ENCODE measurements at places on chromosomes 3 and 15.
A peak's percentile ranks its signal among the peaks of the same experiment; 100 is the strongest.

GRCh38 chr15:48596841-48597240 lies 48.7 kb downstream of the FBN1 start:
- no peak for DNase-seq

DNA sequence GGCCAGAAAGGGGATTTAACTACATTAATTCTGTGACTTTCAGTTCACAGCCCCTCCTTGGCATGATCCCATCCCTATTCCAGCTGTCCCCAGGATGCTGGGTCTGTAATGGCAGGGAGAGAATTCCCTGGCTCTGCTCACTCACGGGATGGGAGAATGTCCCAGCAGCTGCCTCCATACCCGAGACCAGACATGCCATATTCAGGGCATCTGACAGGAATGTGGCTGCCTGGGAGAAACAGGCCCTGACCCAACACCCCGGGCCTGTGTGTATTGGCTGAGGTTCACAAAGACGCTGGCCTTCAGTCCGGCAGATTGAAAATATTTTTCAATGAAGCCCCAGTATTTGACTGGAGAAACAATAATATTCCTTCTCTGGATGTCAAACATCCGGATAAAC lies 83.6 kb upstream of the SMAD3 start:
- DNase-seq: no peak

DNA sequence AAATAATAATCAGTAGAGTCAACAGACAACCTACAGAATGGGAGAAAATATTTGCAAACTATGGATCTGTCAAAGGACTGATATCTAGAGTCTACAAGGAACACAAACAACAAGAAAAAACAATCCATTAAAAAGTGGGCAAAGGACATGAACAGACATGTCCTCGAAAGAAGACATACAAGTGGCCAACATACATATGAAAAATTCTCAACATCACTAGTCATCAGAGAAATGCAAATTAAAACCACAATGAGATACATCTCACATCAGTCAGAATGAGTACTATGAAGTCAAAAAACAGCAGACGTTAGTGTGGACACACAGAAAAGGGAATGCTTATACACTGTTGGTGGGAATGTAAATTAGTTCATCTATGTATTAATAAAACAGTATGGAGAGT lies 33.7 kb downstream of the SLC2A2 start:
- DNase-seq: no peak

DNA sequence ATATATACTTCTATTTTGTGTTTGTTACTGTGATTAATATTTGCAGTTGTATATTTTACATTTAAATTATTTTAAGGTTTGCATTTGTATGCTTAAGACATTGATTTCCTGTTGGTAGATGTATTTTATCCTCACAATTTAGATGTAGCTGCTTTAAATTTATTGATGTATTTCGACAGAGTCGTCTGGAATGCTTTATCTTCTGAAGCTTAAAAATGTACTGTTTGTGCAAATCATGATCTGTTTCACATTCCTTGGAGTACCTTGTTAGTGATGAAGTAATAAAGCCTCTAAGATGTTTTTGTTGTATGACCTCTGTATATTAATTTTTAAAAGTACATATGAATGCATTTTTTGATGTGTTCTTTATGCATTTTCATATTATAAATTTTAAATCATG lies 1.9 kb downstream of the CHD2 start:
- no peak for DNase-seq

DNA sequence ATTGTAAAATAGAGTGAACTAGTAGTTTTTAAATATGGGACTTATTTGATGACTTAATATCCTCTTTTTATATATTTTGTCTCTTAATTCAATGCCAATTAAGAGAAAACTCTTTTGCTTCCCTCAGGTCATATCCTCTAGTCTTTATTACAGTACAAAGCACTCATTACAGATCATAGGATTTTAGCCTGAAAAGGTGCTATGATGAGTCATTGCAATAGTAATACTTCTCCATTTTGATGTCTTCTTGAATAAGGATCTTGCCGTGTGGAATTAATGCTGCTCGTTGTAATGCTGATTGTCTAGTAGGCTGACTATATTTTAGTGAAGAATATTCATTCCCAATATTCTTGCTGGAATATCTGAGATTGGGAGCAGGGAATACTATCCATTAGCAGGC lies 612.2 kb upstream of the GOLIM4 start:
- no peak for DNase-seq

DNA sequence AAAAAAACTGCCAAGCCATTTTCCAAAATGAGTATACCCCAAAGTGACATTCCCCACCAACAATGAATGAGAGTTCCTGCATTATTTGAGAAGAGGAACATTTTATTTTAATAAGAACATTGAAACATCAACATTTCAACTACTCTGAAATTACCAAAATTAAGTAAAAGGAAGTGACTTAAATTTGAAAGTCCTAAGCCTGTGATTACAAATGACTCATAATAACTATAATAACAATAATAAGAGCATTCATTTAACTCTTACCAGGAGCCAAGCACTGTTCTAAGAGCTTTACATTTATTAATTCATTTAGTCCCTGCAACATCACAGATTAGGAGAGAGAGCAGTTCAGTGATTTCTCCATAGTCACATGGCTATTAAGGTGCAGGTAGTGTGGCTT lies 32.4 kb downstream of the LRRC28 start:
- DNase-seq: no peak

DNA sequence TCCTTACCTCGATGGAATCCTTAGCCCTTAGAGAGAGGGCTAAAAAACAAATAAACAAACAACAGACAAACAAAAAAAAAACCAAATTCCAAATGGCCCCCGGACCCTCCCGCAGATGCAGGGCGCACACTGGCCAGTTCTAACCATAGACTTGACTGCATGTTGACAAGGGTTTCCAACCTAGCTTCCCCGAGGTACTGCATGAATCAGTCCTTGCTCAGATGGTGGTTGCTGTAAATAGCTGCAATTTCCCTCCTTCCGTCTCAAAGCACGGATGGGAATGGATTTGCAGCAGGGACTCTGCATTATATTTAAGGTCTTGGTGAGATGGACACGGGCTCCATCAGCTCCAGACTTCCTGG lies 162.8 kb downstream of the CD47 start:
- DNase-seq: no peak

DNA sequence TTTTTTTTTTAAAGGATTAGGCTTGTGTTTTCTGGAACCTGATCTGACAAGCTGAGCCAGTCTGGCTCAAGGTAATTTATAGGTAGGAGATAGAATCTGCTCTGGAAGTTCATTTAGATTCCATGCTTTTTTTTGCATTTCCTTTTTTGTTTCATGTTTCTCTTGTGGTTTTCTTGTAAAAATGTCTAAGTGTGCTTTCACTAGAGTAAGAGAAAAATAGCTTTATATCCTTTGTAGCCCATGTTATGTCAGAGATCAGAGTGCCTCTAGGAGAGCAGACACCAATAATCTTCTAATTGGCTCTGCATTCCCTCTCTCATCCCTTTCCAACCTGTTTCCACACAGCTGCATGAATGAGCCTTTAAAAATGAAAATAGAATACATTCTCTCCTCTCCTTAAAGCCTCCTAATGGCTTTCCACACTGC lies 389.8 kb upstream of the KCNMB2 start:
- no peak for DNase-seq

- no peak for DNase-seq
These were observed 81.4 kb upstream of the PXYLP1 start for GRCh38 chr3:141150081-141150830.

DNA sequence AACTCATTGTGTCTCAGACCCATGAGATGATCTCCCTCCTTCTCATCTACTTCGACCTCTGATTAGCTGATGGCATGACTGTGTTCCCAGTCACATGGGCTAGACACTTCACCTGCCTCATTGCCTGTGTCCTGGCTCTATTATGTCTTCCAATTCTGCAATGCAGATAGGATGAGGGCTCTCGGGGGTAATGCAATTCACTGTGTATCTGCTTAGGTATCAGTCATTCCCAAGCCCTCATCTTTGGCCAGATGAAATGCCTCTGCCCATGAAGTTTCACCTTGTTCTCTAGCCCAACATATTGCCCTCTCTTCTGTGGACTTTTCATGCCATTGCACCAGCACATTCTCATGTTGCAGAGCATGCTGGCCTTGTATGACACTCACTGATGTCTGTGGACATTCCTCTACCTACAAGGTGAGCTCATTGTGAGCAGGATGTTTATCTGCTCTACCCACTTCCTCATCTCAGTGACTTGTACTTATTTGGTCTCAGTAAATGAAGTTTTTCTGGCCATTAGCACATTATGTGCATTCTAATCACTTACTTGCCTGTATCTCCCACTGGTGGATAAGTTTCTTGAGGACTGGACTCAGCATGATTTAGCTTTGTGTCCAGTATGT lies 32.3 kb downstream of the MOBP start:
- DNase-seq: no peak

GRCh38 chr15:55802600-55803376 lies 59.8 kb upstream of the PRTG start:
- DNase-seq: no peak

DNA sequence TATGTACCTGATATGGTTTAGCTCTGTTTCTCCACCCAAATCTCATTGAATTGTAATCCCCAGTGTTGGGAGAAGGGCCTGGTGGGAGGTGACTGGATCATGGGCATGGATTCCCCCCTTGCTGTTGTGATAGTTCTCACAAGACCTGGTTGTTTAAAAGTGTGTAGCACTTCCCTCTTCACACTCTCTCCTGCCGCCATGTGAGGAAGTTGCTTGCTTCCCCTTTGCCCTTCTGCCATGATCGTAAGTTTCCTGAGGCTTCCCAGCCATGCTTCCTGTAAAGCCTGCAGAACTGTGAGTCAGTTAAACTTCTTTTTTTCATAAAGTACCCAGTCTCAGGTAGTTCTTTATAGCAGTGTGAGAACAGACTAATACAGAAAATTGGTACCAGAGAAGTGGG lies 93.1 kb downstream of the C3orf70 start:
- no peak for DNase-seq

- no peak for DNase-seq
These were observed 293.7 kb upstream of the GADL1 start for GRCh38 chr3:31188112-31188511.

DNA sequence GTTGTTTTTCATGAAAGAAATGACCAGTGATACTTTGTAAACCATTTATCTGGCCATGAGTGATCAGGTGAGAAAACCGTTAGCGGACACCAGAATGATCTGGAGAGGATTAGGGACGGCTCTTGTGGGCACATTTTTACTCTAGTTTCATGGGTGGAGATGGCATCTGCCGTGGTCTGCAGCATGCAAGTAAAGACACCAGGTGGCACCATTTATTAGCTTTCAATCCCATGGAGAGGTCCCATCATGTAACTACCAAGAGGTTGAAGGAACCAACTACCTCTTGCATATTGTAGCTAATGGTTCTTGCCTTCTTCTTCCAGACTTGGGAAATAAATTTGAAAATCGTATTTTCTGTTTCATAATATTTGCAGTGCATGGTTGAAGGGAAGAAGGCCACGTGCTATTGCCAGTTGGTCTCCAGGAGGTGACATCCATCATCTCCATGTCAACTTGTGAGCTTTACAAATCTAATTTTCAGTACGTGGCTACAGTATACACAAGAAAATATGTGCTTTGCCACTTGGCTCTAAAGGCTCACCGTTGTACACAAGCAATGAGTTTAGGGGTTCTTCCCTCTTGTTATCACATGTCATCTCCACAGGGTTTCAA lies 1.5 kb upstream of the MAPKBP1 start:
- DNase-seq: peak; percentile 7
